ENCODE measurements at places on chromosomes 13 and 19.
A peak's percentile ranks its signal among the peaks of the same experiment; 100 is the strongest.

- DNase-seq = no peak
Observed at GRCh38 chr19:7554990-7555864, 19.7 kb downstream of the PNPLA6 start.

DNA sequence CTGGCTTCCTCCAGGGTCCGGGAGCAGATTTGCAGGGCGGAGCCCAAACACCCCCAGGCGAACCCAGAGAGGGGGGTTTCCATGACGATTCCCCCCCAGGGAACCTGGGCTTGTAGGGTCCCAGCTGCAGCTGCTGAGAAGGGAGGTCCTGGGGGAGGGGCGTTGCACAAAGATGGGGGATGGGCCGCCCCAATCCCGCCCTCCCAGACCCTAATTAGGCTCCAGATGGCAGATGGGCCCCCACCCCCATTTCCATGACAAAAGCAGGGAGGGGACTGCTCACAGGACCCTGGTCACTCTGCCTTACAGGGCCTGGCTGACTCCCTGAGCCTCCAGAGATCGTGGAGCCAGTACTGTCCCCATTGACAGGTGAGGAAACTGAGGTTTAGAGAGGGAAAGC is 15.2 kb downstream of the ELAVL3 start:
- no peak for DNase-seq

DNA sequence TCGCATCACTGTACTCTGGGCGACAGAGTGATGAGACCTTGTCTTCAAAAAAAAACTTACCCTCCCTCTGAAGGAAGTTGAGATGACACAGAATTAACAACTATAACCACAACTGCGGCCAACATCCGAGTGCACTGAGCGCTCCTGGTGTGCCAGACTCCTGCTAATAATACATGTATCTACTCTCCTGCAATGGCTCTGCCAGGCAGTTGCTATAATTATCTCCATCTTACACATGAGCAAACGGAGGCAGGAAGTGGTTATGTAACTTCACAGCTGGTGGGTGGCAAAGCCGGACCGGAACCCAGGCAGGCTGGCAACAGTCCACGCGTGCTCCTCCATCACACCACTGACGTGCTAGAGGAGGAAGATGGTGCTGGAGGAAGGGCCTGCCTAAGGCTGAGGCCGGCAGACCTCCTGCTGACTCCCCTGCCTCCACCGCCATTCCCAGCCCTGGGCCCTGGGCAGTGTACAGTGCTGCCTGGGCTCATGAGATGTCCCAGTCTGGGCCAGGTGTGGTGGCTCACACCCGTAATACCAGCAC is 12.6 kb downstream of the XRCC1 start:
- DNase-seq = peak; percentile 84

GRCh38 chr19:37361994-37362393 is 8.9 kb upstream of the ZNF527 start:
- DNase-seq = no peak

GRCh38 chr19:41352609-41353465 is 885 bp downstream of the TGFB1 start:
- no peak for DNase-seq

- no peak for DNase-seq
Observed at GRCh38 chr13:75250526-75251178, 231.3 kb downstream of the TBC1D4 start.

GRCh38 chr13:34521171-34521570 is 420.9 kb upstream of the NBEA start:
- DNase-seq = no peak

DNA sequence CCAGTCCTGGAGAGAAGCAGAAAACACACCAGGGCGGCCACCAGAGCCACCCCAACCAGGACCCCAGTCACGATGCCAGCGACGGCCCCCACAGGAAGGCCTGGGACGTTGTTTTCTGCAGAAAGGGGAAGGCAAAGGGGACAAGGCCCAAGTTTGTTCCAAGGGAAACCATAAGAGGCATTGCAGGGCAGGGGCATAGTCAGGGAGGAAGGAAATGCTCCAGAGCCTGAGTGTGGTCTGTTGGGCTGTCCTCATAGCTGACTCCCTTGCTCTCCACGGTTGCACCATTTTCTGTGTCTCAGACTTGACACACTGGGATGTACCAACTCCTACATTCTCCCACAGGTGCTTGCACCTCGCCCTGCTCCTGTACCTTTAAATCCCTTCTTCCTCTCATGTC is 5.2 kb downstream of the CEACAM4 start:
- DNase-seq = no peak

- no peak for DNase-seq
Observed at GRCh38 chr19:58332697-58333096, 5.9 kb downstream of the ZSCAN22 start.

- no peak for DNase-seq
Observed at GRCh38 chr13:24076109-24076508, 84.4 kb upstream of the SPATA13 start.

DNA sequence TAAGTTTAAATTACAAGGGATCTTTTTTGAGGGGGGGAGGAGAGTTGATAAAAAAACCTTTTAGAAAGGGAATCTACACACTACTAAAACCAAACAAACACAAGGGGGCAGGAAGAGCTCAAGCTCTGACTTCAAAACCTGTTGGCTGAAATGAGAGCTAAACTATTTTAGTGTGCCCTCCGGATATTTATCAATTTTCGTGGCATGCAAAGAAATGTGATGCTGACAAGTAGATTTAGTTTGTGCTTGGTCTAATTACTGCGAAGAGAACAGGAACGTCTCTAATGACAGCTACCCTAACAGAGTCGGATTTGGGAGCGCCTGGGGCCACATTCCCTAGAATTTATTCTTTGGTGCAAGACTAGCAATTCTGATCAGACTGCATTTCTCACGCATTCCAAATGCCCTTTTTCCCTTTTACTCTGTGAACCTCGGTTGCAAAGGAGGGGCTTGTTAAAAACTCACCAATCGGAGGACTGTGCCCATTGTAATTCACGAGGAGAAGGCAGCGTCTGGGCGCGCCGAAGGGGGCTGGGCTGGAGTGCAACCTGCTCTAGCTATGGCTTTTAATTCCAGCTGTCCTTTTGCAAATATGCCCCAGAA is 802 bp upstream of the FREM2 start:
- DNase-seq = peak; percentile 38

DNA sequence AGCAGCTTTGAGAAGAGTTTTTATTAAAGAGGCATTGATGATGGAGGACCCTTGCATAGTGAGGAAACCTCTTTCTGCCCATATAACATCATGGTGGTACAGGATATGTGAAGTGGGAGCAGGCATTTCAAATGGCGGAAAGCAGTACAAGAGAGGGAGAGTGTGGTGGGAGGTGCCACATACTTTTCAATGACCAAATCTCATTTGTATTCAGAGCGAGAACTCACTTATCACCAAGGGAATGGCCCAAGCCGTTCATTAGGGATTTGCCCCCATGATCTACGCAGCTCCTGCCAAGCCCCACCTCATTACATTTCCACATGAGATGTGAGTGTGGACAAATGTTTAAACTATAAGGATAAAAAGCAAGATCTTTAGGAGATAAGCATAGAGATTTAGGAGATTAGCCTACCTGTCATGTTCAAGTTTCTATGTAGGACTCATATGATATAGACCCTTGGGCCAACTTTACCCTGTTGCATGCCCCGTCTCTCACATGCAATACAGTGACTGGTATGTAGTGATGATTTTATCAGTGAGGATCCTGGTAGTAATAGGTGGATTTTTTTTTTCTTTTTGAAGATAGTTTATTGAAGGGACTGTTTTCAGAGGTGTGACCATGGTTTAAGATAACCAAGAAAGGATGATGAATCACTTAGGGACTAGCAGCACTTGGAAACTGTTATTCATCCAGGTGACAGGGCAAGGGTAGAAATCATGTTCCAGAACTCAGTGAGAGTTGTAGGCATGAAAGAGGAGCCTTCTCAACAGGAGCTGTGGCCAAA is 38.3 kb downstream of the DNAJC15 start:
- no peak for DNase-seq

DNA sequence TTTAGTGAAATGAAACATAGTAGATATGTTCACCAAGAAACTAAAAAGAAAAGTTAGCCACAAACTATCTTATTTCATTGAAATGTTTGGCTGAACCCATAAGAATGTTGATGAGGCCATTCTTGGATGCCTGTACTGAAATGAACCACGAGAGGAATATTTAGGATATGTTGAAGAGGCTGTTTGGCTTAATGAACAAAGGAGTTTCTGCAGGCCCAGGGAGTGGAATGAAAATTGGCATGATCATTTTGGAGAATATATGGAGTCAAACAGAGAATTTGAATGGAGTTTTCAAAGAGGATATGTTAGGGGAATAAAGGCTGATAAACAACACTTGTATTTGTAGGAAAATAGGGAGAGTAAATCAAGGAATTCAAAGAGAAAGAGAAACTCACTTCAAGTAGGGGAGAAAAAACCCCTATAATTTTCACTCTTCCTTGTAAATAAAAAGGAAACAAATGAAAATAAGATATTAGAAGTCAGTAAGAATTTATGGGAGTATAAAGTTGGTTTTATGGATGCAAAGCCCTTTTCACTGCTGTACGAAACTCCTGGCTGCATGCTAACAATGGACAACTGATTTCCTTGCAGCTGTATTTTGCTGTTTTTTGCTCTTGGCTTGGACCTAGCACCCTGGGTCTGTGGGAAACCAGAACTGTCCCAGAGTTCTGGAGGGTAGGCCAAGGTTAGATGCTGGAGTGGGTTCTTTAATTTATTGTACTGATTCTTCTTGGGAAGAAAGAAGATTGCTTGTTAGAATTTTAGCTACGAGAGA is 36.5 kb downstream of the KL start:
- DNase-seq = no peak

DNA sequence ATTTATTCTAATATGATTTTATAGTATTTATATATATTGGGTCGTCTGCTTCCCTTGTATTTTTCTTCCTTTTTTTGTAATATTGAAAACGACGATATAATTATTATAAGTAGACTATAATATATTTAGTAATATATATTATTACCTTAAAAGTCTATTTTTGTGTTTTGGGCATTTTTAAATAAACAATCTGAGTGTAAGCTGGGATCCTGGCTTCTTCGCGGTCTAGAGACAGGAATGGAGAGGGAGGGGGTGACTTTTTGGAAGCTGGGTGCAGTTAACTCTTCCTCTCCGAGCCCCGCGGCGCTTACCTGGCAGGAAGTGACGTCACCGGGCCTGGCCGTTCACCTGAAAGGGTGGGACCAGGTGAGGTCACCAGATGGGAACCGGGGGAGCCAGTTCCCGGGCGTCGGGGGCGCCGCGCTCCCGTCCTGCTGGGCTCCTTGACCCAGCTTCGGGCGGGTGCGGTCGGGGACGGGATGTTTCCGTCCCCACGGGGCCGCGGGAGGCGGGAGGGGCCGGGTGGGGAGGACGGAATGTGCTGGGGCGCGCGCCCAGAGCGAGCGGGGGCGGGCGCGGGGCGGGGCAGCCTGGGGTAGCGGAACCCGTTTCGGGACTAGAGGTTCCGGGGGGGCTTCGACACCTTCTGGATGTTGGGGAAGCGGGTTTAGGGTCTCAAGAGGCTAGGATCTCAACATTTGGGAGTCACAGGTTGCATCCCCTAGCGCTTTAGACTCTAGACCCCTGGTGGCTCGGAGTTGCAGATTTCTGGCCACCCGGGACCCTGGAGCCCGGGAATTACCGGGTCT is 2.8 kb downstream of the ZFP36 start:
- DNase-seq = no peak

GRCh38 chr19:37943480-37943879 is 36.5 kb downstream of the SIPA1L3 start:
- no peak for DNase-seq

DNA sequence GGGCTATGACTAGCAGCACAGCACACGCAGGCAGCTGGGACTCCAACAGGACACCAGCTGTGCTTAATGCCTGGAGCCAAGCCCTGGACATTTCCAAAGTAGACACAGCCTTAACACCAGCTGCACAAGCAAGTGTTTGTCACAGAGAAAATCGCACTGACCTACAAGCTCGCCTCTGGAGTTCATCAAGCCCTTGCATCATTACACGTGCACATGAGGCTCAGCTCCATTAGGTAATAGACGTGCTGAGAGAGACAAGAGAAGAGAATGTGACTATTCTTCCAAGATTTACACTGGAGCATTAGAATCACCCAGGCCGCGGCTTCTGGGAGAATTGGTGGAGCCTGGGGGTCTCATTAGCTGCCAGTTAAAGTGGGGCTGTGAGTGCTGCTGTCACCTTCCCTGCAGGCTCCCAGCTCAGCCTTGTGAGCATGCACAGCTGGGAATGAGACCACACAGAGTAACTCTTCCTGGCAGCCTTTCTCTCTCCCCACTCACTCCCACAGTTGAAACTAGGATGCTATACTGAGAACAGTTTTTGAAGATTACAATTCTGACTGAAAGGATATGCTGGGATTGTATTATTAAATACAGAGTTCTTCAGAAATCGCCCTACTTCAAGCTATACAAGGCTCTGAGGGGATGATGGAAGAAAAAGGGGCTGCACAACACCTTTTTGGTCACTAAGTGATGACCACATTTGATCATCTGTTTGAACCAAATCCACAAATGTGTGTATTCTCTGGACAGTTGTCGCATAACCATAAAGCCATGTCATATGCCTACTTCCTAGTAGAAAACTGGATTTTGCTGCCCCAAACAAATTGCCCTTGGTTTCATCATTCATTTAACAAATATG is 10.5 kb downstream of the STOML3 start:
- no peak for DNase-seq

DNA sequence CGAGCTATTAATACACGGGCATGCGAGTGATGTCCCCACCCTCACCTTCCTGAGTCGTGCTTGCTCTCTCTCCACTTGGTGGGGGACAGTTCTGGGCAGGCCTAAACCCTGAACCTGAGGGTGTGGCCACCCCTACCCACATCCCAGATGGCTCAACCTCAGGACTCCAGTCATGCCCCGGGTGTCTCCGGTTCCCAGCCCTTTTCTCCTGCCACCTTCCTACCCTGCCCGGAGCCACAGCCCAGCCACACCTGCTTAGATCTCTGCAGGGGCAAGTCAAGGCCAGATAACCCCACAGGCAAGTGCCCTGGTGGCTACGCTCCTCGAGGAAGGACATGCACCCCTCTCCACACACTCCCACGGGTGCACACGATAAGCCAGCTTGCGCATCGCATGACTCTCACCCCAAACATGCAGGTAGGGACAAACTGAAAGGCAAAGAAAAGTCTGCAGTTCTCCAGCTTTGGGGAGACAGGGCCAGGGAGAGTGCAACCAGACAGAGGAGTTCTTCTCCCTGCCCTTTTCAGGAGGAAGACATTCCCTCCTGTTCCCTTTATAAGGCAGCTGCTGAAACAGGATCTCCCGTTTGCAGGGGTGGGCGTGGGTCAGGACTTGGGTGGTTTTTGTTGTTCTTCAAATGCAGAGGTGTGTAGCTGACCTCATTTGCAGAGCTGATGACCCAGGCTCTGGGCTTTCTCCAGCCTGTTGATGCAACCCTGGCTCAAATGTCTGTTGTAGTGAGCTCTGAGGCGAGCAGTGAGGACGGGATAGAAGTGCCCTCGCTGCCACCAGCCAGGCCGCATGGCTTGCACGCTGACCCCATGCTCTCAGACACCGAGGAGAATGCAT is 88.6 kb downstream of the DPF1 start:
- DNase-seq = no peak
